Fibroblast of skin of left biceps (primary cell): ENCODE measurements at places on chromosomes 16 and 17.

DNA sequence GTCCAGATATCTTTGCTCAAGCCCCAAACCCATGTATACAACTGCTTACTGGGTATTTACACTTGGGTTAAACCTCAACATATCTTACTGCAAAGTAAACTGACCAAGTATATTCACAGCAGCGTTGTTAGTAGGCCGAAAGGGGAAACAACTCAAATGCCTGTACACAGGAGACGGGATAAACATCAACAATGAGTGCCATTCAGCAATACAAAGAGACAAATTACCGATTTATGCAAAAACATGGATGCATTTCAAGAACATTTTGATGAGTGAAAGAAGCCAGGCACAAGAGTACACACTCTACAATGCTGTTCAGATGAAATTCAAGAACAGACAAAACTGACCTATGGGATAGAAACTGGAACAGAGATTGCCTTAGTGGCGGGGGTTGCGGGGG is 136.3 kb upstream of the CACNG3 start:
- no peak for DNase-seq

DNA sequence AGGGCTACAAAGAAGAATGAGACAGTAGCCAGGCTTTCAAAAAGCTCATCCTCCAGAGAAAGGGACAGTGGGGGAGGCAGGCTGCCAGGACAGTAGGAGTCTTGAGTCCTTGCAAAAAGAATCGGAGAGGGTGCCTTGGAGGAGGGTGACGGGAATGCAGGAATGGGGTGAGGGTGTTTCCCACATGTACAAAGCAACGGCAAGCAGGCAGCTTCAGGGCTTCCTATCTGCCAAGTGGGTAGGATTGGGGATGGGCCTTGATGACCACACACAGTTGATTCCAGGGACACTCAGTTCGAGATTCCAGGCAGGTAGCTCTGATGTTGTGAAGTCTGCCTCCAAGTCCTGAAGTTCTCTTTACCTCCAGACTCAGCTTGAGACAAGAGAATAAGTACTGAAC is 54.4 kb downstream of the C17orf67 start:
- DNase-seq, result no peak

GRCh38 chr17:8855477-8856204 is 11.8 kb downstream of the PIK3R6 start:
- DNase-seq, result no peak

- no peak for DNase-seq
Observed at GRCh38 chr16:72961115-72961832, 86.7 kb downstream of the ZFHX3 start.

DNA sequence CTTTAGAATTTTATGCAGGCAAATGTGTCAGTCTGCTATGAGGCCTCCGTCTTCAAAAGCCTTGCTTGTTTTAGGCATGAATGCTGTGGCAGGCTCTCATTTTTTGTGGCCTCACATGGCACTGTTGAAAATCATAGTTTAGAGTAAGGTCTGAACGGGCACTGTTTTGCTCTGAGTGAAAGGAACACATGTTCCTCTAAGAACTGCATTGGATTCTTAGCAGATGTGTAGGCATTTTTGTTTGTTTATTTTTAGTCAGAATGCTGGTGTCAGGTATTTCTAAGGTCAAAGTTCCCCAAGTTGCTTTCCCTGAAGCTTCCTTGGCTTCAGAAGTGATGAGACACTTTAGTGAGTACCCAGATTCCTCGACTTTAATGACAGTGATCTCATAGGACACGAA is 173.7 kb downstream of the HS3ST3B1 start:
- no peak for DNase-seq

- DNase-seq, result no peak
Observed at GRCh38 chr17:82616021-82616711, 32.1 kb downstream of the WDR45B start.

- no peak for DNase-seq
Observed at GRCh38 chr17:50362661-50363060, 10.3 kb downstream of the MRPL27 start.

- no peak for DNase-seq
Observed at GRCh38 chr17:8859027-8859803, 8.3 kb downstream of the PIK3R6 start.

- no peak for DNase-seq
Observed at GRCh38 chr16:87426423-87427215, 34.5 kb downstream of the MAP1LC3B start.

- DNase-seq, result no peak
Observed at GRCh38 chr17:16878084-16878483, 93.8 kb downstream of the TNFRSF13B start.

GRCh38 chr17:44781551-44782325 is 22.9 kb downstream of the ADAM11 start:
- DNase-seq, result no peak

DNA sequence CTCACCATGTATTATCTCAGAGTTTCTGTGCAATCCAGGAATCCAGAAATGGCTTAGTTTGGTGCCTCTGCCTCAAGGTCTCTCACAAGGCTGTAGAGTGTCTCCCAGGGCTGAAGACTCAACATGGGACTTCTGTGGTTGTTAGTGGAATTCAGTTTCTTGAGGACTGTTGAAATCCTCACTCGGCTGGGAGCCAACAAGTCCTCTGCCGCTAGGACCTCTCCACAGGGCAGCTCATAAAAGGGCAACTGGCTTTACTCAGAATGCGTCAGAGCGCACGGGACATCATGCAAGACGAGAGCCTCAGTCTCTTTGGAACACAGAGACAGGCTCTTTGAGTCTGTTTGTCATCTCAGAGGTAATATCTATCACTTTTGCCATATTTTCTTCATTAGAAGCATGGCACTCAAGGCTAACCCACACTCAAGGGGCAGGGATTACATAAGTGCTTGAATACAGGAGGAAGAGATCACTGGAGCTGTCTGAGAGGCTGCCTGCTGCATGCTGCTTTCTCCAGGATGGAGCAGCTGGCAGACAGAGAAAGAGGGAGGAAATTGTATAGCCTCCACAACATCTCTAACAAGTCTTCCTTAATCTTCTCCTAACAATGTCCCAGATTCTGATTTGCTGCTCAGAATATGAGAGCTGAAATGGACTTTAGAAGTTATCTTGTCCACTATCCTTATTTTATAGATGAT is 97.5 kb upstream of the ASIC2 start:
- no peak for DNase-seq

DNA sequence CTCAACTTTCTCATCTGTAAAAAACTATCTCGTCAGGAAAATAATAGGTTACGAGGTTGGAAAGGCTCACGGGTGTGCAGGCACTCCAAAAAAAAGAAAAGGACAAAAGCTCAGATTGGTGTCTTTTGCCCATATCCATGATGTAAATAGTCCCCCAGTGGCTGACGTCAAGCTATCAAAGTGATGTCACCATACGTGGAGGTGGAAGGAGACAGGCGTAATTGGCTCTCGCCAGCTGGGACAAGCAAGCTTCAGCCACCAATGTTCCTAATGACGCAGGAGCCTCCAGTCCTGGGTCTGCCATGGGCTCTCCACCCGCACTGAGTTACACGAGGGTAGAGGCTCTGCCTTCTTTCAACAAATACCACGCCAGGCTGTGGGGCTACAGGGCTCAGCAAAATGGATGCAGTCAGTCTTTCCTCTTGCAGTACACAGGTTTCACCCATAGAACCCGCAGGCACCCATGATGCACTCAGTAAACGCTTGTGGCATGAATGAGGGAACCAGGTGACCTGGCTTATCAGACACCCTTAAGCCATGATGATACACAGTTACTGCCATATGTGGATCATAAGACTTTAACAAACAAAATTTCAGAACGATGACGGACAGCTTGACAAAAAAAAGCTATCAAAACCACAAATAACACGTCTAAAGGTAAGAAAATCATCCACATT is 50.5 kb downstream of the COTL1 start:
- no peak for DNase-seq

GRCh38 chr16:90002759-90003158 is 16.5 kb downstream of the DBNDD1 start:
- no peak for DNase-seq

GRCh38 chr16:69522732-69523404 is 42.9 kb upstream of the NFAT5 start:
- no peak for DNase-seq

GRCh38 chr17:1197379-1197778 is 17.6 kb upstream of the ABR start:
- DNase-seq, result peak; percentile 52

DNA sequence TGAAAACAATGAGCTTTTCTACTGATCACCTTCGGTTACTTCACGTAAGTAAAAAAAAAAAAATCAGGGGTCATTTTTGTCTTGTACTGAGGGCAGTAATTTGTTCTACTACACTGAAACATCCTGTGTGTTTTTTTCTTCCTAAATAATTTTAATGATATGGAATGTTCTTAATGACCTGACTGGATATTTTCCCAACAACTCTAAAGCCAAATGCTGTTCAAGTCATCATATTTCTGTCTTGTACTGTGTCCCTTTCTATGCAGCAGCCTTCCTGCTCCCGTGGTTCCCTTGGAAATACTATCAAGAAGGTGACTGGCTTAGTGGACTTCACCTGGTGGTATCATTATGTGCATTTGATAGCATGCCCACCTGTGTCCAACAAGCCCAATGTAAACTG is 10.8 kb upstream of the CDR2 start:
- no peak for DNase-seq
